ENCODE measurements at places on chromosomes 2 and 18.

- DNase-seq, result no peak
Measured at GRCh38 chr2:241797441-241798080, 11.4 kb upstream of the NEU4 start.

DNA sequence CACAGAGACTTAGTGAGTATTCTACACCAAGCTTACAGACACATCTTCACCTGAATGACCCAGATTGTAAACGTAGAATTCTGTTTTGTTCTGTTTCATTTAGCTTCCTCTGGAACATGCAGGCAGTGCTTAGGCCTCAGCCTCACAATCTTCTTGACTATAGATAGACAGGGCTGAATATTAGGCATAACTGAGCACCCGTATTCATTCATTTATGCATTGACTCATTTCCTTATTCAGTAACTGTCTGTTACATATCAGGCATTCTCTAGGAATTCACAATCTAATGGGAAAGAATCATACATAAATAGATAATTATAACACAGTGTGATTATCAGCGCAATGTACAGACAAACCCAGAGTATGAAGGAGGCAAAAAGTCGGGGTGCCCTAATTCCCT lies 124.9 kb upstream of the ETAA1 start:
- DNase-seq, result no peak

DNA sequence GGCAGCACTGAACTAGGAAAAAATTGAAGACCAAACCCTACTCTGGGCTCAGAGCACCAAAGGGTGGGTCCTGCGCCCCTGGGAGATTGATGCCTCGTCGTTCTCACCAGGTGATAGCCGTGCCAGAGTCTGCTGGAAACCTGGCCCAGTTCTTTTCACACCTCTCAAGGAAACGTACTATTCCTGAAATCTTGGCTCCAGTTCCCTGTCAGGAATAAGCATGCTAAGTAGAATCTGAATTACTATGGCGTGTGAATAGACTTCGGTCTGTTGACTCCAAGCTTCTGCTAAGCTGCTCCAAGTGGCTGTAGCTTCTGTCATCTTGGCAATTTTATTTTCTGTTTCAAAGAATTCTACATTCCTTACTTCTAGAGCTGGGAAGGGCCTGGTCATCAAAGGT lies 75.4 kb downstream of the MARCHF4 start:
- DNase-seq, result no peak

DNA sequence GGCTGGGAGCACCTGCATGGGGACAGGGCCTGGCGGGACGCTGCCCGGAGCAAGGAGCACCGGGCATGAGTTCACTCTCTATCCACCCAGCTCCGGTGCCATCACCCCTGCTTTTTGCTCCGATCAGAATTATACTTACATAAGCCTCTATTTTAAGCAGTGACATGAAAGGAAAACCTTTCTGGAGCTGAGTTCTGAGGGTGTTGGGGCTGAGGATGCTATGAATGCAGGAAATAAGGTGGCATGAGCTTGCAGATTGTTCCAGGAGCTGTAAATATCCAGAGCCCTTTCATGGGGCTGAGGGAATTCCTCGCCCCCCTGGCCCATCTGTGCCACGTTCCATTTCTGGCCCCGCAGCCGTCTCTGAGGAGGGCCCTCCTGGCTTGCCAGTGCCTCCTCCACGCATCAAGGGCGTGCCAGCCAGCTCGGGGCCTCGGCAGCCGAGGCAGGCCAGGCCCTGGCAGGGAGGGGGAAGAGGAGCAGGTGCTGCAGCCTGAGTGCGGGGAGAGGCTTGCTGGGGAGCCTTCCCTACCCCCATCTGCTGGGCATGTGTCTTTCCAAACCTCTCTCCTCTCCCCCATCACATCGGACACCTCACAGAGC lies 91.7 kb upstream of the MCFD2 start:
- no peak for DNase-seq

DNA sequence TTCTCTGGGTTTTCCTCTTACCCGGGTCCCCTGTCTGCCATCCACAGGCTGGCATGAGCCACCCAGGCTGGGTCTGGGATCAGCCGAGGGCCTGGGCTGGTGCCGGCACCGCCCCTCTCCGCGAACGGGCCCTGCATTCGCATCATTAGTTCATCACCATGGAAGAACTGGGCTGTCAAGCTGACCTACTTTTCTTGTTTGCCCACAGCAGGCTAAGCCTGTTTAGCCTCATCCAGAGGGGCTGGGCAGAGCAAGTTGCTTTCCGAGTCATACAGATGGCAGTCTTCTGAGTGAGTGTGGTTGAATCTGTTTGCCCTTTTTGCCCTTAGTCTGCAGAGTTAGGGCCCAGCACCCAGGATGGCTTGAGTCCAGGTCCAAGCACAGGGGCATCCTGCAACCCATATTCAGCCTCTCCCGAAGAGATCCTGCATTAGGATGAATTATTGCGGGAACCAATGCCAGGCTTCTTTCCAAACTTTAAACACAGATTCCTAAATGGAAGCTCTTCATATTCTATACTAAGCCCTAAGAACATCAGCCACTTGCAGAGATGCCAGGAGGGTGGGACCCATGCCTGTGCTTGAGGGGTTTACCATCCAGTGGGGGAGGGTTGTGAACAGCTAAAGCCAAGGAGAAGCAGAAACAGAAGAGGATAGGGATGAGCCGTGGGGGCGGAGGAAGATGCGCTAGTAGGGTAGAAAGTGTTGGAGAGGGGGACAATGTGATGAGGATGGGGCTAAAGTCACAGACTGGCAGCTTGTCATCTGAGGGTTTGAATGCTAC lies 68.0 kb downstream of the NPAS2 start:
- DNase-seq, result no peak
